ENCODE measurements at places on chromosomes 6 and 20.

GRCh38 chr20:34163307-34163706, 51.3 kb upstream of the EIF2S2 start:
- DNase-seq: no peak

GRCh38 chr6:161342039-161342438, 68.2 kb upstream of the AGPAT4 start:
- no peak for DNase-seq

GRCh38 chr6:43185391-43185985, 3.5 kb downstream of the CUL9 start:
- peak; percentile 30 for DNase-seq

DNA sequence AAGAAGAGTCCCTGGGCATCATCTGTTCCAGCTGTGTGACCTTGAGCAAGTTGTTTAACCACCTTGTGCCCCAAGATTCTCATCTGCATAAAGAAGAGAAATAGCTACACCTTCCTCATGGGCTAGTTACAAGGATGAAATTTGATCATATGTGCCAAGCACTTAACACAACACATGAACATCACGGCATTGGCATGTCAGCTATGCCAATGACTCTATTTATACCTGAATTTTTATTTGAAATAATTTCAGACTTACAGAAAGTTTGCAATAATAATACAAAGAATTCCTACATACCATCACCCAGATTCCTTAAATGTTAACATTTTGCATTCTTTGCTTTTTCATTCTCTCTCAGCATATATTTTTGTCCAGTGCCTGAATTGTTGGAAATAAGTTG, 21.0 kb upstream of the TCF15 start:
- DNase-seq: no peak
